ENCODE measurements at places on chromosomes 11 and 22. TPM values are rescaled to one million over a fixed set of nuclear protein-coding genes. Genes with fewer than 3 reads are reported as not detected.

DNA sequence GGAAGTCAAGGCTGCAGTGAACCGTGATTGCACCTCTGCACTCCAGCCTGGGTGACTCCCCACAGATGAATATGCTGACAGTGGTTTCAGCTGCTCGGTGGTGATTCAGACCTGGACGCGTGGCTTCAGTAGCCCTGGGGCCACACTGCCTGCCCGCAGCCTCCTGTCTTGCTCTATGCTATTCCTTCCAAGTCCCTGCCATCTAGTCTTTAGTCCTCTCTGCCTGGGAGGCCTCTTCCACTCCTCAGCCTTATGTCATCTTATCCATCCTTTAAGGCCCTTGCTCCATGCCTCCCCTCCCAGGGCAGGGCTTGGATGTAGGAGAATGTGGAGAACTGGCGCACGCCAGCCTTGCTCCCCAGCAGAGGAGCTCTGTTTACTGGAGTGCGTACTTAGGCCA is 23.0 kb downstream of the YDJC start:
- no peak for DNase-seq

- DNase-seq, result no peak
These were observed 80.1 kb upstream of the CD44 start for GRCh38 chr11:35058669-35059434.

Gene RELT
- 17.0 TPM for total RNA-seq

DNA sequence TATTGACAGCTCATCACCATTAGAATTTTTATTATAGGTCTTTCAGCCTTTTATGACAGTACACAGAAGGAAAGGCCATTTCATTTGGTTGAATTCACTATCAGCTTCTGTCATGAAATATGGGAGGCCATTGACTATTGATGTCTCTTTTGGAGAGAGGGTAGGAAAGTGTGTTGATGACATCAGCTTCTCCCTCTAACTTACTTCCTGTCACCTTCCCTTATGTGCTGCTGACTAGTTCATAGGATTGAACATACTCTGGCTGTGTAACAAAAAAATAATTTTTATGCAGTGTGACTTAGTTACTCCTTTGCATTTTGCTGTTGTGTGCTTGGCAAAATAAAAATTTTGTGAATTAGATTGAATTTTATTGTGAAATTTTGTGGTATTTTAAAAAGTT is 769.2 kb downstream of the METTL15 start:
- DNase-seq, result peak; percentile 5

DNA sequence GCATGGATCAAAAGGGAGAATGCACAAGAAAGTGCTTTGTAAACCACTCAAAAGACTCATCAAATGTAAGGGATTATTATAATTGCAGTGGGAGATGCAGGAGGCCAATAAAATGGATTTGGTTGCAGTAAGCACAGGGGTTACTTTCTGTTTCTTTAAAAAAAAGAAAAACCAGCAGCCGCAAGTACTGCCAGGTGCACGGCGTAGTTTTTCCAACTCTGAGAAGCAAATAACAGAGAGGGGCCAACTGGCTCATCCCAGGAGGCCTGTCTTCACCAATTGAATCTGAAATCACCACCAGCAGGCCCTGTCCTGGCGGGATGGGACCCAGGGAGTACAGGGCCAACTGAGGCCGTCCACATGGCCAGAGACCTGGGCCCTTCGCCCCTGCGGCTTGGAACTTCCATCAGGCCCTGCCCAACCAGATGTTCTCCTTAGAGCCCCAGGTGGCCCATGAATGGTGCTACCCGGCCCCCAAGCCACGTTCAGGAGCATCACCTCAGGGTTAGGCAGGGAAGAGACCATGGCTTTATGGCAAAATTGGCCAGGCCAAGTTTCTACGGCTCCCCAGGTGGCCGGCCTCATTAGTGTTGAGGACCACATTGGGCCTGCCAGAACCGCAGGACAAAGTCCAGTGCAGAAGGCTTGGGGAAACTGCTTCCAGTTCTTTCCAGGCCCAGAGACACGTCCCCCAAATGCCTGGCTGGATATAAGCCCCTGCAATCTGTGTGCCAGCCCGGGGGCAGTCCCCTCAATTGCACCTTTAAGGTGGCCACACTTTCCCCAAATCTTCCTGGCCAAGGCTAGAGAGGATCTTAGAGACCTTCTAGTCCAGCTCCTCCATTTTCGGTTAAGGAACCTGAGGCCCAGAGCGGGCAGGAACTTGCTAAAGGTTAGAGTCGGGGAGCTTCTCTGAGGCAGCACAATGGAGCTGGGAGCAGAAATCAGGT is 61.7 kb downstream of the CHRDL2 start:
- DNase-seq, result no peak

DNA sequence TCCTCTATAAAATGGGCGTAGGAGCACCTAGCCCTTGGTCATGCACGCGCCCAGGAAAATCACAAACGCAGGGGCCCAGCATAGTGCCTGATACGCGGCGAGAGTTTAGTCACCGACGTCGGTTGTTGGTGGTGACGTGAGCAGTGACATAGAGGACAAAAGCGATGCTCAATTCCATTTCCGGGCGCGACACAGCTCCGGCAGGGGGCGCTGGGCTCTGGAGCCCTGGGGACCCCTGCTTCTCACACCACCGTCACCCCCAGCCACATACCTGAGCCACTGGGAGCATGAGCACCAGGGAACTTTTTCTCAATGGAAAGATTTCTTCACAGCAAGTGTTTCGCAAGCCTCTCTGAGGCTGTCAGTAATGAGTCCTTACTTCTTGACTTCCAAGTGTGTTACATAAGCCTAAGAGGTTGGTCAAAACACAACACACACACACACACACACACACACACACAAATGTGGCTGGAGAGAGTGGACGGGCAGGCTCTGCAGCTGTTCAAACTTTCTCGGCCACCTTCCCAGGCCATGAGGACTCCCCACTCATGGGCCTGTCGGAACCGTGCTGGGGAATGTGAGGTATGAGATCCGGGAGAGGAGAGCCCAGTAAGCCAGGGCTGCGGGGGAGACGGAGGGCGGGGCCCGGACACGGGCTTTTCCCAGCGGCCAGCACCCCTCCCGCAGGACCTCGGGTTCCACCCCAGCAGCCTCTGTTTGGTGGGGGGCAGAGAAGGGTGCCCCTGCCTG is 36.9 kb upstream of the LINC01488 start:
- DNase-seq, result peak; percentile 75

GRCh38 chr11:32487270-32487669 is 51.9 kb upstream of the WT1 start:
- no peak for DNase-seq

DNA sequence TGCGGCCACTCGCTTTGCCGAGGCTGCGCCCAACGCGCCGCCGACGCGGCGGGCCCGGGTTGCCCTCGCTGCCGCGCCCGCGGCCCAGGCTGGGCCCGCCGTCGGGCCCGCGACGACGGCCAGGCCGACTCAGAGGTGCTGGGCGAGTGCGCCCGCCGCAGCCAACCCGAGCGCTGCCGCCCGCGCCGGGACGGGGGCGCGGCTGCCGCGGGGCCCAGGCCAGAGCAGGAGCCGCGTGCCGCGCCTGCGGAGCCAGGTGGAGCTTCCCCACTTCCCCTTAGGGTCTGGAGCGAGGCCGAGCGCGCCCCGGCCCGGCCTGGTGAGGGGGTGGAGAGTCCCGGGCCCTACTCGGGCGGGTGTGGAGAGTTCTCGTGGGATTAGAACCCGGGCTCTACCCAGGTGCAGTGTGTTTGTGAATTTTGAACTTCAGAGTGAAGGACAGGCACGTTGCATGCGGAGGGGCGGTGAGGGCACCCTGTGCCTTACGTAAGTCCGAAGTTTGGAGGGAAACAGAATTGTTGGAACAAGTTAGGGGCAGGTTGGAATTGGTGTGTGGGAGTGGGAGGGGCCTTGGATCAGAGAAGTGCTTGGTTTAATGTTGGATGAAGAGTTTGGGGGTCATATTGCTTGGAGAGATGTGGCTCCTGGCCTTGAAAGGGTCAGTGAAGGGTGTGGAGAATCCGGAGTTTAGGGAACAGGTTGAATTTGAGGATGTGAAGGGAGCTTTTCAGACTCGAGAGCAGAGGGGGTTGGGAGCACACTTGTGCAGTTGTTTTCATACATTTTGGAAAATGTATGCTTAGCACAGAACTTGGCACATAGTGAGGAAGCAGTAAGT is 697 bp downstream of the RNF169 start:
- DNase-seq, result peak; percentile 39

GRCh38 chr22:40595497-40596234 is 40.9 kb downstream of the MRTFA start:
- DNase-seq, result no peak

GRCh38 chr11:114280696-114281095 is 15.5 kb upstream of the NNMT start:
- peak; percentile 70 for DNase-seq

DNA sequence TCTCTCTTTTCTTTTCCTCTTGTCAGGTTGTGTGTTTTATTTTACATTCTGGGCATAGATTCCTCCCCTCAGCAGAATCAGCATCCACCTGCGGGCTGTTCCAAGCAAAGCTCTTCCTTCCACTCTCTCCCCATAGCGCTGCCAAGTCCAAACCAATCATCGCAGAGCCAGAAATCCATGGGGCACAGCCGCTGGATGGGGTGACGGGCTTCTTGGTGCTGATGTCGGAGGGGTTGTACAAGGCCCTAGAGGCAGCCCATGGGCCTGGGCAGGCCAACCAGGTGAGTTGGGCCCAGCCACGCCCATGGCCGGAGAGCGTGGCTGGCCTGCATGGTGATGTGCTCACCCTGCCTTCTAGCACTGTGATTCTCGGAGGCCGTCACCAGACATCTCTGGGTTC is 22.1 kb downstream of the TAB1 start:
- no peak for DNase-seq

DNA sequence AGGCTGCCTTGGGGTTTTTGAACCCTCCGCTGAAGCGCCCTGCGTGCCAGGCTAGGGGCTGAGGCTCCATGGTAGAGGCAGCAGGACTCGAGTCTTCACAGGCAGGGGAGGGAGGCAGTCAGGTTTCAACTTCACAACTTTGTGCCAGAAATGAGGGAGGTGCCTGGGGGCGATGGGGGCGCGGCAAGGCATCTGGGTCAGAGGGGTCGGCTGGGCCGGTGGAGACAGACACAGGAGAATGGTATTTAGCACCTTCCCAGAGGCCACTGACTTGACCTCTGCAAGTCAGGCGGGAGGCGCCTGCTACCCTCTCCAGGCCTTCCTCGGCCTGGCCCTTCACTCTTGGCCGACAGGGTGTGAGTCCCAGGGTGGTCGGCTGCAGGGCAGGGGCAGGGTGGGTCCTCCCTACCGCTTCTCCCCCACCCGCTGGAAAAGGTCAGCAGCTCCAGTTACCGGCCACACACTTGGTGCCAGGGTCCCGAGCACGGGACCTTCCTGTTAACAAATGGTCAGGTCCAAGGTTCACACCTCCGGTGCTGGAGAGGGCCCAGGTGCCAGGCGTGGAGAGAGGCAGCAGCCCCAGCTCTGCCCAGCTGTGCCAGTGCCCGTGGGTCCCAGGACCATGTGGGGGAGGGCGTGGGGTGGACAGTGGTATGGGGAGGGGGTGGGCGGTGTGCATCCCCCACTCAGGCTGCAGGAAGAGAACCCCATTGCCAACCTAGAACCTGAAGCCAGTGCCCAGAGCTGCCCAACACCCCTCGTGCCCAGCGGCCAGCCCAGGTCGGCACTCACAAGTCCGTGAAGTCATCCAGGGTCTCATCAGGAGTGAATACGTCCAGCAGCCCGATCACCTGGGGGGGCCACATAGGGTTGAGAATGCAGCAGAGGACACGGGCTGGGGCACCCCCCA is 3.8 kb downstream of the MAPK12 start:
- DNase-seq, result no peak

Data from A172 (cell line).